Uterus (tissue), 4 donors: ENCODE measurements at places on chromosomes 13 and 19.

DNA sequence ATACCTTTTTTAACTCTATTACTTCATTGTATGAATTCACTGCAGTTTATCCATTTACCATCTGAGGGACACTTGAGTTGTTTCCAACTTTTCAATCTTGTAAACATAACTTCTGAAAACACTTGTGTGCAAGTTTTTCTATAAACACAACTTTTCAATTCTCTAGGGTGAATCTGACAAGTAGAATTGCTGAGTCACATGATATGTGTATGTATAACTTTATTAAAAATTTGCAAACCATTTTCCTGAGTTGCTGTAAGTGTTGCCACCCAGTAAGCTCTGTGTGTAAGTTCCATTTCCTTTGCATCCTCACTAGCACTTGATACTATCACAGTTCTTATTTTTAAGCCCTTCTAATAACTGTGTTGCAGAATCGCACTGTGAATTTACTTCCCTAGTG is 1415.6 kb upstream of the ATXN8OS start:
- DNase-seq, result no peak

DNA sequence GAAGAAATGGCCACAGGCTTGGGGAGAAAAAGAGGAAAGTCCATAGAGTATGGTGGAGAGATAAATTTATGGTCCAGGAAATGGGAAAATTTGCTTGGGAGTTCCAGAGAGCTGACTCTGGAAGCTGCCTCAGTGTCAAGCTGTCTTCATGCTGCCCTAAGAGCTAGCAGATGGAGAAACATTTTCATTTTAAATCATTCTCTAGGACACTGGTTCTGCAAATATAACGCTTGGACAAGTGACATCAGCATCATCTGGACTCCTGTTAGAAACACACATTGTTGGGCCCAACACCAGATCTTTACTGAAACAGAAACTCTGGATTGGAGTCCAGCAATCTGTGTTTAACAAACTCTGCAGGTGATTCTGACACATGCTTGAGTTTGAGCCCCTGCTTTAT is 592.0 kb upstream of the KLF12 start:
- no peak for DNase-seq

GRCh38 chr19:11088506-11089253 is 583 bp upstream of the LDLR start:
- no peak for DNase-seq

GRCh38 chr13:50573066-50573465 is 270.4 kb downstream of the DLEU7 start:
- no peak for DNase-seq

- DNase-seq, result no peak
Observed at GRCh38 chr13:50323440-50324065, 308.3 kb downstream of the KCNRG start.
